ENCODE measurements at places on chromosomes 12 and 14. TPM values are rescaled to one million over a fixed set of nuclear protein-coding genes. Genes with fewer than 3 reads are reported as not detected.

DNA sequence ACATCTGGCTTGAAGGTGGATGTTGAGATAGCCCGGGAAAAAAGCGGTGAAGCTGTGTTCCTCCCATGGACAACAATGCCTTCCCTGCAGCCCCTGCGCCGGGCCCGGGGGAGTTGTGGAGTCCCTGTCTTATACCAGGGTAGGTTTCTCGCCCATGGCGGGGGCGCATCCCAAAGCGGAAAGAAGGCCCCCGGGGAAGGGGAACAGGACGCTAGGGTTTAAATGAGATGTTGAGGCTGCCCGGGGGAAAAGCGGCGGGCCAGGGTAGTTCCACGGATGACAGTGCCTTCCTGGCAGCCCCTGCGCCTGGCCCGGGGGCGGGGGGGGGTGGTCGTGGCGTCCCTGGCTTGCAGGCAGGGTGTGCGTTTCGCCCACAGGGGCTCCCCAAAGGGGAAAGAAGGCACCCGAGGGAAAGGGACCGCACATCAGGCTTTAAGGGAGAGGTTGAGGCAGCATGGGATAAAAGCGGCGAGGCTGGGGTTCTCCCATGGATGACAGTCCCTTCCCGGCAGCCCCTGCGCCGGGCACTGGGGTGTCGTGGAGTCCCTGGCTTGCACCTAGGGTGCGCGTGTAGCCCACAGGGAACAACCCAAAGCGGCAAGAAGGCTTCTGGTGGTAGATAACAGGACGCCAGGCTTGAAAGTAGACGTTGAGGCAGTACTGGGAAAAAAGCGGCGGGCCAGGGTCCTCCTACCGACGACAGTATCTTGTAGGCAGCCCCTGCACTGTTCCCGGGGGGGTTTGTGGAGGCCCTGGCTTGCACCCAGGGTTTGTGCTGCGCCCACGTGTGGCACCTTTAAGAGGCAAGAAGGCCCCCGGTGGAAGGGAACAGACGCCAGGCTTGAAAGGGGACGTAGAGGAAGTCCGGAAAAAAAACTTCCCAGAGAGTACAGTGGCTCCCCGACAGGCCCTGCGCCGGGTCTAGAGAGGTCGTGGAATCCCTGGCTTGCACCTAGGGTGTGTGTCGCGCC, 160.8 kb upstream of the ALG10B start:
- DNase-seq, result no peak

GRCh38 chr12:58608711-58609110, 311.6 kb downstream of the LRIG3 start:
- DNase-seq, result no peak

The SOAT2 gene
- not detected for total RNA-seq

DNA sequence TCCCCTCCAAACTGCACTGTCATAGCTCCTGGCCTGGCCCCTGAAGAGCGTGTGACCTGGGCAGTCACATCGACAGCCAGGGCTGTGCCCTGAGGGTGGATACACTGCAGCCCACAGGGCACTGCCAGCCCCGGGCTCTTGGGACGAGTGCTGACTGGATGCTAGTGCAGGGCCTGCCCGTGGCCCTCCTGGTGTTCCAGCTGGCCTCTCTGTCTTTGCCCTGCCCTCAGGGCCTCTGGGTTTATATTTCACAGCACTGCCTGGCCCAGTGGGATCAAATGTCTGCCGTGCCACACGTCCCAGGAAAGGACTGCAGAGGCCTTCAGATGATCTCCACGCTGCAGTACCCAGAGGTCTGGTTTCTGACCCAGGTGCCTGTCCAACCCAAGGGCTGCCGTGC, 10.1 kb upstream of the CCDC197 start:
- no peak for DNase-seq

DNA sequence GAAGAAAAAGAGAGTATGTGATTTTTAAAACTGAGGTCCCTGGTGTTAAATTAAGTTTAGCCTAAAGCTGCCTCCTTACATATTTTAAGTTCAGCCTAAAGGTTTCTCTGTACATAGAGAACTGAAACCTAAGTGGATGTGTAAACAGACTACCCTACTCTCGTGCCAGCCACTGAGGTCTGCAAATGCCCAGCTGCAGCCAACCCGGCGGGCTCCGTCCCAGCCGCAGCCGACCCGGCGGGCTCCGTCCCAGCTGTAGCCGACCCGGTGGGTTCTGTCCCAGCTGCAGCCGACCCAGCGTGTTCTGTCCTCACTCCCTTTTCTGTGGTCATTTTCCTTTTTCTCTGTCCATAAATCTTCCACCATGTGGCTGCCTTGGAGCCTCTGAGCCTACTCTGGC, 97.2 kb upstream of the SFSWAP start:
- no peak for DNase-seq

DNA sequence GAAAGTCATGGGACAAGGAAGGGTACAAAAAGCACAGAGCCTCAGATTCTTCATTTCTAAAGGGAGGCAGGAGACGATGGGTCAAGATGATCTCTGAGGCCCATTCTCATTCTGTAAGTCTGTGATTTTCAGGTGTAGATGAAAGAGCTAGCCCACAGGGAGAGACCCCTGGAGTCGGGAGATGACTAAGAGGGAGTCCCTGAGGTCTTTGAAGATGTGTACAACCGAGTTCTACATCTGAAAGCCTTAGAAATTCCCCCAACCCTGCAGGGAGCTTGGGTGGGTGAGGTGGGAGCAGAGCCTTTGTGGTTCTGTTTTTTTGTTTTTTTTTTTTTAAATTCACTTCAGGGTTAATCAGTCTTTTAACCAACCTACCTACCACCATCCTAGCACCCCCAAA, 3.1 kb downstream of the WNT10B start:
- DNase-seq, result no peak

DNA sequence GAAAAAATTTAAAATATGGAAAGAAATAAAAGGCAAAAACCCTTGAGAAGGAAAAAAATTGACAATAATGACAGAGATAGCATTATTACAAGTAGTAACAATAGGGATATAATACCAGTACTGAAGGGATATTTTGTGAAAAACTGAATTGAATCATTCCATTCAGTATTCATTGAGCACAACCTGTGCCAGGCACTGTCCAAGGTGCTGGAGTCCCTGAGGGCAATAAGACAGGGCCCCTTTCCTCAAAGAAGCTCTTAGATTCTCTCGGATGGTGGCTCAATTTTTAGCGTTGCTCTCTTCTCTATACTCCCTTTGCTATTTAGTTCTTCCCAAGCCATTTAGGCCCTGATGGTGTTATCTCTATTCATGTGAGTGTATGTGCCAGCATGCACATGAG, 34.3 kb upstream of the GAS2L3 start:
- peak; percentile 20 for DNase-seq

- DNase-seq, result no peak
These were observed 37.5 kb downstream of the CHST11 start for GRCh38 chr12:104494137-104494792.

- peak; percentile 27 for DNase-seq
These were observed 1.7 kb downstream of the ZNF410 start for GRCh38 chr14:73888460-73888725.

GRCh38 chr12:93680006-93680405, 2.8 kb downstream of the CRADD start:
- no peak for DNase-seq

- DNase-seq, result peak; percentile 25
These were observed 57.2 kb upstream of the RIN3 start for GRCh38 chr14:92456215-92457015.

The CMAS gene
- total RNA-seq, result 24.3 TPM

DNA sequence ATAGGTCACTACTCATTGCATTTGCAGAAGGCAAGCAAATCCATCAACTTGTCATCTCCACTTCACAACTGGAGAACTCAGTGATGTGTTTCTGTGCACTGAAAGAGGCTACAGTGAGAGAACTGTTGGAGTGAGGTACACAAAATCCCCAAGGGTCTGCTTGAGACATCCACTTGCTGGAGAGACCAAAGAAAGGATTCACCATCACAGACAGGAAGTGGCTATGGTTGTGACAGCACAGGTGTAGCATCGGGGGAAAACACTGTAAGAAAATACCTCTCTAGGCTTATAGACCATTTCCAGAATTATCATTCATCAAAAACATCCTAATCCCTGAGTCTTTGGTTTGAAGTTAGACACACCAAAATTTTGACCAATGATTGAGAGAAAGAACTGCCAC, 201.3 kb upstream of the OR4E1 start:
- DNase-seq, result no peak

- DNase-seq, result no peak
These were observed 36.7 kb upstream of the RIMBP2 start for GRCh38 chr12:130752692-130753230.

The ERBB3 gene
- 2.0 TPM for total RNA-seq

GRCh38 chr12:90859591-90859990, 95.4 kb downstream of the CCER1 start:
- DNase-seq, result no peak

The RHOJ gene
- total RNA-seq, result 3.0 TPM

DNA sequence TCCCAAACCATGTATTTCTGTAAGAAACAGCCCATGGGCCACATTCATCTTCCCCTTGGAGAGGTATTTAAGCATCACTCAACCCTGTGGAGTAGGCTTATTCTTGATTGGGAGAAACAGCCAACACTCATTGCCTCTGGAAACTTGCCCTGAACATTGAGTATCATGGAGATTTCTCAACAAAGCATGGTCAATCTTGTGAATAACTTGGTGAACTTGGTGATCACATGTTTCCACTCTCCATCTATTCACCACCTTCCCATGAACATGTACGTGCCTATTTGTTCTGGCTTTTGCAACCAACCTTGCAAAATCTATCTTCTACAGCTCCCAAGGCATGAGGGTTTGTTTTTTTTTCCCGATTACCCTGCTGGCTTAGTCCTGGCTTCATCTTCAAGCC, 163.2 kb downstream of the PAH start:
- DNase-seq, result no peak

The TMPRSS12 gene
- not detected for total RNA-seq

The PROX2 gene
- not detected for total RNA-seq

- no peak for DNase-seq
These were observed 6.8 kb downstream of the PFKM start for GRCh38 chr12:48125985-48126384.

DNA sequence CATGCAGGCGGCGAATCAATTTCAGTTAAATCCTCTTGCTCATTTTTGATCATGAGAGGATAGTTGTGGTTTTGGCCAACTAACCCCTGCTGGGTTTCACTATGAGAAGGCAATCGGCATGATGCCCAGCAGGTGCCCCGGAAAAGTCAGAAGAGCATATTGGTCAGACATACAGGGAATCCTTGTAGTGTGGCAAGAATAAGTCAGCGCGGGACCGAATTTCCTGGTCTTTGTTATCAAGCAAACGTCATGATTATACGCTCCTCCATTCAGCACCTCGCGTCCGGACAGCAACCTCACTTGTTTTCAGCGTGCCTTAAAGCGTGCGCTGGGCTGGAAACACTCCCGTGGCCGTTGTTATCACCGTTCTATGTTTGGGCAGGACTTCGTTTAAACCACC, 1.8 kb downstream of the TBC1D30 start:
- peak; percentile 34 for DNase-seq

DNA sequence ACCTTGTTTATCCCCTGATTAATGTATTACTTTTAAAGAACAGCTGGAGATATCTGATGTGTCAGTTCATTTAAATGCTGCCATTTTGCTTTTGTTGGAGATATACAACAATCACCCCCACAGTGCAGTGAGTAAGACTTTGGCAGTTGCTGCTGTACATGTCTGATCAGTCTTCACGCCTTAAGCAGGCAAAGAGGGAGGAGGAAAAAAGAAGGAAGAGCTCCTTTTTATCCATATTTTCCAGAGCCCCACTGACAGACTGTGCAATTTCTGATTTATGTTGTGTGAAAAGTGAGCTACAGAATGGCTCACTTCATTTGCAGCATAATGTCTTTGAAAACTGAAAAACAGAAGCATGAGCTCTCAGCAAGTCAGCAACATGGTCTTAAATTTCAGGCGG, 319.7 kb upstream of the LRIG3 start:
- DNase-seq, result no peak

The KCNH5 gene
- not detected for total RNA-seq

DNA sequence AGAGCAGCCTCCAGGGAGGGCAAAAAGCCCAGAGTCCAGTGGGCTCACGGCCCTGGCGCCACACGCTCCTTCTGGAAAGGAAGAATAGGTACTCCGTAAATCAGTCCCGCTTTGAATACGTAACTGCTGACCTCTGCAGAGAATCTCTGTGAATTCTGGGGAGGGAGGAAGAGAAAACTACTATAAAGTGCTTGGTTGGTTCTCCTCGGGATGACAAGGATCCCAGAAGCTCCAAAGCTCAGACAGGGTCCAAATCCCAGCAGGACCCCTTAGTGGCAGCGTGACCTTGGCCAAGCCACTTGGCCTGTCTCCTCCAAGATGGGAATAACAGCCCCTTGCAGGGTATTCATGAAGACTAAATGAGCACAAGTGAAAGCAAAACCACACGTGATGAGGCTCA, 31.7 kb downstream of the ANO2 start:
- no peak for DNase-seq

GRCh38 chr12:45368841-45369489, 153.1 kb downstream of the ANO6 start:
- no peak for DNase-seq

DNA sequence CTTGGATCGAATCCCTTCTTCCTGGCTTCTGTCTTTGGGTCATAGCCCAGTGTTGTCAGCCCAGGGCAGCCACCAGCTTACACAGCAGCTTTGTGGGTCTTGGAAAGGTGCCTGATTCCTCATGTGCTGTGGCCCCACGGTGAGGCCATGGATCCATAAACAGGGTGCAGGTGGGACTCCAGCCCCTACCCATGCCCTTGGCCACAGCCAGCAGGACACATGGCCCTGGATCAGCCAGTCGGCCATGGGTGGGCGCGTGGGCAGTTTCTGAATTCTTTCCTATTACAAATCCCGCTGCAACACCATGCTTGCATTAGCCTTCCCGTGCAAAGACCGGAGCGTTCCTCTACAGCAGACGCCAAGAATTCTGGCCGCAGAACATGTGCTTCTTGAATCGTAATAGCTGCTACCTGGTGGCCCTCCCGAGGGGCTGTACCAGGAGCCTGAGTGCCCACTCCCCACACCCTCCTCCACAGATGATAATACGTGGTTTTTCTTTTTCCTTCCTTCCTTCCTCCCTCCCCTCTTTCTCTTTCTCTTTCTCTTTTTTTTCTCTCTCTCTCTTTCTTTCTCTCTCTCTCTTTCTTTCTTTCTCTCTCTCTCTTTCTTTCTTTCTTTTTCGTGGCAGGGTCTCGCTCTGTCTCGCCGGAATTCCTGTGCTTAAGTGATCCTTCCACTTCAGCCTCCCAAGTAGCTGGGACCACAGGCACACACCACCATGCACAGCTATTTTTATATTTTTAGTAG, 2.9 kb upstream of the MMP17 start:
- DNase-seq, result no peak

The AEBP2 gene
- 33.5 TPM for total RNA-seq

DNA sequence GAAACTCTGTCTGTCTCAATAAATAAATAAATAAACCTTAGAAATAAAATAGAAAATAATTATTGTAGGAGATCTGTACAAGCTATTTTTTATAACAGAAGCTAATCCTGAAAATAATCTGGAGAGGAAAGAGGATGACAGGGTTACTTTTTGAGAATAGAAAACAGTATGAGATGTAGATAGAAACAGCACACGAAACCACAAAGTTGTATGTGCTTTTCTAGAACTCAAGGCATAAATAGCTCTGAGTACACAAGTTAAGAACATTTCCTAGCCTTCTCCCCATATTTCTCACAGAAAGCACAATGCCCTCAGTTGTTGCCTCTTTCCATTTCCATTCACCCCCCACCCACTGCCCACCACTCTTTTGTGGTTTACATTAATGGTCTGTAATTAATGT, 35.7 kb downstream of the SLC38A4 start:
- DNase-seq, result no peak
